ENCODE measurements at places on chromosomes 6 and 20. TPM values are rescaled to one million over a fixed set of nuclear protein-coding genes. Genes with fewer than 3 reads are reported as not detected.

DNA sequence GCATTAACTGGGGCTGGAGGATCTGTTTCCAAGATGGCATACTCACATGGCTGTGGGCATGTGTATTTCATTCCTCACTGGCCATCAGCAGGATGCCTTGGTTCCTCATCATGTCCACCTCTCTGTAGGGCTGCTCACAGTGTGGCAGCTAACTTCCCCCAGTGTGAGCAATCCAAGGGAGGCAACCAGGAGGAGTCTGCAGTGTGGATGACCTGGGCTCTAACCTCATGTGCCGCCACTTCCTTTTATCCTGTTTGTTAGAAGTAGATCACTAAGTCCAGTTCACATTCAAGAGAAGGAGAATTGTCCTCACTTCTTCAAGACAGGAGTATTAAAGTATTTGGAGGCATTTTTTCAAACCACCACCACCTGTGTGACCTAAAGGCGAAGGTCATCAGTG lies 54.4 kb downstream of the MTHFD1L start:
- no peak overlapping the region for H3K27ac ChIP-seq
- H3K36me3 ChIP-seq = no peaks in the 10 kb centered on the region
- no peaks in the 10 kb centered on the region for H3K27me3 ChIP-seq
- no peak for DNase-seq
- H3K4me1 ChIP-seq = no peaks in the 10 kb centered on the region

GRCh38 chr6:143612186-143612585 lies 65.6 kb upstream of the PHACTR2 start:
- H3K4me1 ChIP-seq = peaks cover 11% of the 10 kb centered on the region
- H3K4me3 ChIP-seq = no peak overlapping the region

DNA sequence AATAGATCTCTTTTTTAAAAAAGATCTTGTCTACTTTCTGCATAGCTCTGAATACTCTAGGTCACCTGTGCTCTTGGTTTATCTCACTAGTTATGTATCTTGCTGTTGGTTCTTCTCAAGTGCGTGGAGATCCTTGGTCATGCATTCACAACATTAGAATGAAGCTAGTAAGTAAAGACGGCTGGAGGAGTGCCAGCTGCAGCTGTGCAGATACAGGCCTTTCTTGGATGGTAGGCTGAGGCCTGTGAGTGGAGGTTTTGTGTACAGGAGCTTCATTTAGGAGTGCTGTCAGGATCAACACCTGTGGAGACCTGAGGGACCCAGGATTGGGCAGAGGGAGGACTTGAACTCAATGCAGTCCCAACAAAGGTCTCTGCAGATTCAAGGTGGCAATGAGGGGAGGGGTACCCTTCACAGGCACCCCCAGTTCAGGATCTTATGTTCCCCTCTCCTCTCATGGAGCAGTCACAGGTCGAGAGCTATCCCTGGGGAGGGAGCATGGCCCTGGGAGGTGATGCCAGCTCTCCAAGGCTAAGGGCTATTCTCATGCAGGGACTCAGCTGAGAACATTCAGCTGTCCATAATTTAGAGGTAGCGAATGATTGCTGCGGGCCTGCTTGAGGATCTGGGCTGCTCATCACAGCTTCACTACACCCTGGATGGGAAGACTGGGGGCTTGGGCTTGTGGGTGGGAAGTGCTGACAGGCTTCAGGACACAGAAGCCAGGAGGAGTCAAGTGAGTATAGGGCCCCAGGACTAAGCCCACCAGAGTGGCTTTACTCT lies 98.9 kb upstream of the ENPP5 start:
- H3K4me3 ChIP-seq = no peak overlapping the region
- no peaks in the 10 kb centered on the region for H3K4me1 ChIP-seq
- H3K36me3 ChIP-seq = no peaks in the 10 kb centered on the region
- peak; percentile 76 for DNase-seq
- no peak overlapping the region for H3K27ac ChIP-seq
- no peaks in the 10 kb centered on the region for H3K27me3 ChIP-seq

DNA sequence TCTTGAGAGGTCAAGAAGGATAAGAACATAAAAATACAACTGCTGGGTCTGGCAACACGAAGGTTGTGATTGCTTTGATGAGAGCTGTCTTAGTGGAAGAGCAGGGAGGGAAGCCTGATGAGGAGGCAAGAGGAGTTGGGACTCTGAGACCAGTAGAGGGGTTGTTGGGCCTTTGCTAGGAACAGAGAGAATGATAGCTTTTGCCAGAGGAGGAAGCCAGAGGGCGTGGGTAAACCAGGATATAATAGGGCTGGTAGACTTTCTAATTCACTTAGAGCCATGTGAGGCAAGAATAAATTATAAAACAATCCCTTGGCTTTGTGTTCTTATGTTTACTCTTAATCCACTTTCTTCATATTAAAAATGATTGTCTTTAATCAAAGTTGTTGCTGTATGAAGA lies 78.6 kb downstream of the RCAN2 start:
- H3K4me3 ChIP-seq = no peak overlapping the region
- no peaks in the 10 kb centered on the region for H3K27me3 ChIP-seq
- no peaks in the 10 kb centered on the region for H3K36me3 ChIP-seq
- no peak overlapping the region for H3K27ac ChIP-seq
- H3K4me1 ChIP-seq = no peaks in the 10 kb centered on the region
- DNase-seq = no peak

GRCh38 chr6:11320914-11321597 lies 88.6 kb upstream of the NEDD9 start:
- no peak overlapping the region for H3K27ac ChIP-seq
- no peak overlapping the region for H3K4me3 ChIP-seq
- no peaks in the 10 kb centered on the region for H3K27me3 ChIP-seq

DNA sequence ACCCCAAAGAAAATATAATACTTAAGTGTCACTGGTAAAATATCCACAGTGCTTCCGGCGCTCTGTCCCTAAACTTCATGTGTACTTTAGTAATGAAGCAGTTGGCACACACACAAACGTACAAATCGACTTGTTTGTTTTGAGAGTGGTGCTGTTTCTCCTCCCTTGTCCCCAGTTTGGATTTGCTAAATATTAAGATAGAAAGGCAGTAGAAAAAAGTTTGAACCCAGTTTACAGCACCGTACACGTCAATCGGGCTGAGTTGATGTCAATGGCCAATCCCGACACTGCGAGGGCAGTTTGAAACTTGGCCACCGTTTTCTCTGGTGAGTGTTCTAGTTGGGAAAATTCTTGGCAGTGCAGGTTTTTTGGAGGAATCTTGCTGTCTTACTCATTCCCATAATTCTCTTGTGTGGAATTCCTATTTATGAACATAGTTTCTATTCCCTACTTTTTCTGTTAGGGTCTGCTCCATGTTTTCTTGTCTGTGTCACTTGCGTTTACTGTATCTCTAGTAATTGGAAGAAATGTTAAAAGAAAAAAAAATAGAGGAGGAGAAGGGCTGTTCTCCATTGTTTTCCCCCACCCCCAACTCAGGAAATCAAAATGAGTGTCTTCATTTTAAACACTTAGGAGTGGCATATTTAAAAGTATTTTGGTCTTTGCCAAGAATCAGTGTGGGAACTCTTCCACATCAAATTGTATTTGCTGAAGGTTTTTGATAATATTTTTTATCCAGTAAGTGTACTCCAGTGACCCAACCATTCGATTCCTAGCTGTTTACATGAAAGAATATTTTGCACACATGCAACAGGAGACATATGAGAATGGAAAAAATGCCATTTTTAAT lies 72.3 kb downstream of the OR2B2 start:
- H3K27ac ChIP-seq = peak overlapping the region; percentile 98
- no peaks in the 10 kb centered on the region for H3K27me3 ChIP-seq
- no peaks in the 10 kb centered on the region for H3K36me3 ChIP-seq

GRCh38 chr6:12331951-12332749 lies 42.0 kb downstream of the EDN1 start:
- H3K27ac ChIP-seq = no peak overlapping the region
- H3K4me3 ChIP-seq = no peak overlapping the region
- DNase-seq = no peak

DNA sequence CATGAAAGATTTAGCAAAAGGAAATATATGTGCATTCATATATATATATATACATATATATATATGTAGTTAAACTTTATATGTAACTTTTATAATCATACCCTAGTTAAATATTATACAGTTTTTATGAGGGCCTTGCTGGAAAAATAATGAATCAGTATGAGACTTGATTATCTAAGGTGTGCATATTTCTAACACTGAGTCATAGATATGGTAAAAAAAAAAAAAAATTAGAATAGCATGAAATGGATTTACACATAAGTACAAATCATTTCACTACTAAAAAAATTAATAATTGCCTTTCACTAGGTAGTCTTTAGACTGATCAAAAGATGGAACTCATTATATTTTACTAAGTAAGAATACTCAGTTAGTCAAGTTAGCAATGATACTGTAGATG lies 51.3 kb upstream of the DST start:
- no peaks in the 10 kb centered on the region for H3K36me3 ChIP-seq
- no peak overlapping the region for H3K4me3 ChIP-seq
- no peak overlapping the region for H3K27ac ChIP-seq
- DNase-seq = no peak

- no peaks in the 10 kb centered on the region for H3K27me3 ChIP-seq
- no peak overlapping the region for H3K27ac ChIP-seq
- H3K4me1 ChIP-seq = no peaks in the 10 kb centered on the region
- no peak for DNase-seq
- H3K36me3 ChIP-seq = no peaks in the 10 kb centered on the region
- no peak overlapping the region for H3K4me3 ChIP-seq
Observed at GRCh38 chr6:164344801-164345291, 930.3 kb downstream of the QKI start.

DNA sequence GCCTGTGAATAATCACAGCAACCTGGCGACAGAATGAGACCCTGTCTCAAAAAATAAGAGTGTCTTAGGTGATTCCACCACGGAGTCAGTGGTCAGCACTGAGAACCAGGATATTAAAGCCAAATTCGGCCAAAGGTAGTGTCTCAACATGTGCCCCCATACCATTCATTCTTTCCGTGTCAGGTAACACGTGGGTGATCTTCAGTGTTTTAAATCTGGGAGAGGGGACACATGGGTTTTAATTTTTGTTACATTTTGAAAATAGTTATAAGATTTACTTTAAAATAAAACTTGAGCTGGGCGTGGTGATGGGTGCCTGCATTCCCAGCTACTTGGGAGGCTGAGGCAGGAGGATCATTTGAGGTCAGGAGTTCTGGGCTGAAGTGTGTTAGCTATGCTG lies 59.0 kb downstream of the TFAP2C start:
- no peak for DNase-seq
- H3K36me3 ChIP-seq = no peaks in the 10 kb centered on the region
- no peaks in the 10 kb centered on the region for H3K4me1 ChIP-seq
- no peaks in the 10 kb centered on the region for H3K27me3 ChIP-seq
- no peak overlapping the region for H3K4me3 ChIP-seq

GRCh38 chr20:38143238-38143645 lies 21.8 kb downstream of the TGM2 start:
- H3K4me1 ChIP-seq = no peaks in the 10 kb centered on the region
- no peaks in the 10 kb centered on the region for H3K27me3 ChIP-seq
- no peaks in the 10 kb centered on the region for H3K36me3 ChIP-seq
- H3K27ac ChIP-seq = no peak overlapping the region
- DNase-seq = no peak

DNA sequence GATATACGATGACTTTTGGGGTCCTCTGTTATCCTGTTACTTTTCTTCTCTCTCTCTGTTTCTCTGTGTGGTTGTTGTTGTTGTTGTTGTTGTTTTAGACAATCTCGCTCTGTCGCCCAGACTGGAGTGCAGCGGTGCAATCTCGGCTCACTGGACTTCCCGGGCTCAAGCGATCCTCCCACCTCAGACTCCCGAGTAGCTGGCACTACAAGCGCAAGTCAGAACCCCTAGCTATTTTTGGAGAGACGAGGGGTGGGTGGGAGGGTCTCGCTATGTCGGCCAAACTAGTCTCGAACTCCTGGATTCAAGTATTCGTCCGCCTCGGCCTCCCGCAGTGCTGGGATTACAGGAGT lies 19.1 kb upstream of the ABT1 start:
- no peak overlapping the region for H3K4me3 ChIP-seq
- peaks cover 5% of the 10 kb centered on the region for H3K27me3 ChIP-seq
- H3K4me1 ChIP-seq = no peaks in the 10 kb centered on the region
- H3K27ac ChIP-seq = no peak overlapping the region
- H3K36me3 ChIP-seq = no peaks in the 10 kb centered on the region
- no peak for DNase-seq

- H3K36me3 ChIP-seq = no peaks in the 10 kb centered on the region
- DNase-seq = no peak
- H3K27ac ChIP-seq = no peak overlapping the region
Observed at GRCh38 chr6:130482645-130483390, 117.0 kb downstream of the TMEM200A start.

DNA sequence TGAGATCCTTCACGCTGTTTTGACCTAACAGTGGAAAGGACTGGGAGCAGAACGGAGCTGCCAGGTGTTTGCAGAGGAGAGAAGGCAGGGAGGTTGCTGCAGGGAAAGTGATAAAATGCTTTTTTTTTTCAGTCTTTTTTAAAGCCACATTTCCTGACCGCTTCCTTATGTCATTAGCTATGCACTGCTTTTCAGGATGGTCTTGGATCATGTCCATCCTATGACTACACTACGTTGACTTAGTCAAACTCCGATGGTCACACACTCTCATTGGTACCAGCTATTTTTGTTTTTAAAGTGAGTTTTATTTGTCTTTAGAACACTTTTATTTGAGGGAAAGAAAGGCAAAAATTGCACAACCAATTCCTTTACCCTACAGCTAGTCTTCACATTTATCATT lies 89.2 kb upstream of the EXOC2 start:
- H3K27me3 ChIP-seq = no peaks in the 10 kb centered on the region
- no peak overlapping the region for H3K27ac ChIP-seq
- H3K36me3 ChIP-seq = no peaks in the 10 kb centered on the region
- H3K4me3 ChIP-seq = no peak overlapping the region
- no peaks in the 10 kb centered on the region for H3K4me1 ChIP-seq

The PAX1 gene
- 1.6 TPM for total RNA-seq

The C4B gene
- total RNA-seq = 370 TPM

The MCHR2 gene
- not detected for total RNA-seq

The VSX1 gene
- total RNA-seq = not detected
